Caki2 (cell line): ENCODE measurements at places on chromosomes 16 and 17. TPM values are rescaled to one million over a fixed set of nuclear protein-coding genes. Genes with fewer than 3 reads are reported as not detected.

- no peak for DNase-seq
Measured at GRCh38 chr16:35440875-35441274, 1981.5 kb downstream of the TP53TG3F start.

DNA sequence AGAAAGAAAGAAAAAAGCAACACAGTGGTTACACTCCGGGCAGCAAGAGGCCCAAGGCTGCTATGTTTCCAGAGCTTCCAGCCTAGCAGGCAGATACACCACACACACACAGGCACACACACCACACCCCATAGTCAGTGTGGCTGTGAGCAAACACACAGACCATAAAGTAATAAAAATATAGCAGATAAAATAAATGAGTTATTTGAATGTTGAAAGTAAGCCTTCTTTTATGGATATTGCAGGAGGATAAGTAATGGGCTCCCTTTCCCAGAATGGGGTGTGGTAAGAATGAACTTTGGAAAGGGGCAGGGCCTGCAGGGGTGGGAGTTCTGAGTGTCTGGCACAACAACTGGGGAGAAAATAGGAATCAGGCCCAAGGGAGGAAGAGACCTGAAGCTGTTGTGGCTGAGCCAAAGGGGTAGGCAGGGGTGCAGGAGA is 4.8 kb upstream of the CDK5RAP3 start:
- no peak for DNase-seq

- no peak for DNase-seq
Measured at GRCh38 chr16:50718761-50719400, 23.0 kb upstream of the CYLD start.

DNA sequence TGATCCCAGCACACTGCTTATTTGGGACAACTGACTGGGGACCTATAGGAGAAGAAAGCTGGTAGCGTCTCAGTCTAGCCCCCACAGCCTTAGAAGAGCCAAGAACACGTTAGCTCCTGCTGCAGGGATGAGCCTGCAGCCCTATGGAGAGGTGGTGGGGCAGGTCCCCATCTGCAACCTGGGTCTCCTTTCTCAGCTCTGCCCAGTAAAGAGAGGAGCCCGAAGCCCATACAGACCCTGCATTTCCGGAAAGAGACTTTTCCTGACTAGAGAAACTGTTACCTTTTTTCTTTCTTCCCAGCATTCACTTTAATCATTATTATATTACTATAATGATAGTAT is 788 bp downstream of the METTL22 start:
- no peak for DNase-seq

DNA sequence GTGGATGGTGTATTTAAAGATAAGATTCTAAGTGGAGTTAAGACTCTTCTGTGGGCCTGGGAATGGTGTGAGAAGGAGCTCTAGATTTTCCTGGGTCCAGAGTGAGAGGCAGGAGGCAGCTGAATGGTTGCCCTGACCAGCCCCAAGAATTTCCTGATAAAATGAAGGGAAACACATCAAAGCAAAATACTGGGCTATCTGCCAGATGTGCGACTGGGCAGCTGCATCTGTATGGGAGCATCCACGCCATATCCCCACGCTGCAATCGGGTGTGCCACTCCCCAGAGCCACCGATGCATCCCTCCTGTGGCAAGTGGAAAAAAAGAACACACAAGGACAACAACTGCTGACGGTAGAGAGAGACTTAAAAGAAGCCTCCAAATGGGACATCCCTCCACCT is 84.3 kb upstream of the COX10 start:
- DNase-seq: no peak

DNA sequence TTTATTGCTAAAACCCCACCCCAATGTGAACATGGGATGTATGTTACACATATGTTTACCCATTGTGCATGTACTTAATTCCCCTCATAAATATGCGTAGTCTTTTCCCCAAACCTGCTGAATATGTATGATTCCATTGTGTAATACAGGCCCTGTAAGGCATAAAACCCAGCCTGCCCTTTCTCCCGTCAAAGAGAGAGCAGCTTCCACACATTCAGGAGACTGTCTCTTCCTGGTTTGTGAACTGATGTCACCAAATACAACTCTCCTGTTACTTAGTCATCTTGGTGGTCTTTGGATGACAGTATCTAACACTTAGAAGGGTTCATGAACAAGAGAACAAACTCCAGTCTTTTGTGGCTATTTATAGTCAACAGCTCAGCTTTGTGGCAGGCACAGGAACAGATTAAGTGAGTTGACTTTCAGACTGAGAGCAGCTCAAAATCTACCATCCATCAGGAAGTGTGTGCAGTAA is 24.7 kb upstream of the TMC7 start:
- no peak for DNase-seq

DNA sequence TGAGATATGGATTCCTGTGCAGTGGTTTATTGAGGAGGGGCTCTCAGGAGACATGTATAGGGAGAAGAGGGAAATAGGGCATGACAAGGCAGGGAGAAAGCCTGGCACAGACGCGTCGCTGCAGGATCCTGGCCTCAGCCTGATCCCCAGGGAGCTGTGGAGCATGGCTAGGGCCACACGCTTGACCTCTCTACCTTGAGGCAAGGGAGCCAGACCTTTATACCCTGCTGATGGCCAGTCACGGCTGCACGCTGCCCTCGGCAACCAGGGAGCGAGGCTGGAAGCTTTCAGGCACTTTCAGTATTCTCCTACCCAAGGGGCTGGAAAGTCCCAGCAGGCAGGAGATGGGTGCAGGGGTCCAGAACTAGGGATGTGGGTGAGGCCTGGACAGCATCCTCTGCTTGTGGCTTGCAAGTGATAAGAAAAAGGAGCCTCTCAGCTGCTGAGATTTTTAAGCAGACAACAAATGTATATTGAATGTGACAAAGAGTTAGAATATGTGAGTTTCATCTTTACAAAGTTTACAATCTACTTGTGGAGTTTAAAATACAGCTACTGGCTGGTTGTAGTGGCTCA is 10.0 kb upstream of the KLHL36 start:
- no peak for DNase-seq

GRCh38 chr17:28071891-28072606 is 29.6 kb downstream of the NLK start:
- DNase-seq: no peak

DNA sequence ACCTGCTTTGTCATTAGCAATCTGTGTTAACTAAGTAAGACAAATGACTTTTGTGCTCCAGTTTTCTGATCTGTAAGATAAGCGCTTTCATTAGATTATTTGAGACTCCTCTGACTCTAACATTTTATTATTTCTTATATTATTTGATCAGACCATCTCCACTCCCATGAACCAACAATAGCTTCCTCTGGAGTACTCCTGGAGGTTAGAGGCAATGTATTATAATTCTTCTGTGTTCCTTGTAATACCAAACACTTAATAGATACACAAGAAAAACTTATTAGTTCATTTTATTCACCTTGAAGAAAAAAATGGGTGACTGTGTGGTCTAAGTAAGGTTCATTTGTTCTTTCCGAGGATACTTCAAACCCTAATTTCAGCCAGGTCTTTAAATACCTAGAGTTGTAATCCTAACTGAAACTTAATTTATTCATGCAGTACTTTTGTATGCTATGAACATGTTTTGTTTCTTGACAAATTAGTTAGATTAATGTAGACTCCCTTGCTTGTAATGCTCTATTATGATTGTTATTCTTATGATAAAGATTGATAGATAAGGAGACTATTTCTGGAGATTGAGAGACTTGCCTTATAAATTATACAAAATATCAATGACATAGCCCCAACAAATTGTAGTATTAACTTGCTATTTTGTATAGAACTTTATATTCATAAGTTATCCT is 53.9 kb downstream of the NQO1 start:
- DNase-seq: no peak

- no peak for DNase-seq
Measured at GRCh38 chr16:83728492-83728891, 79.3 kb upstream of the HSBP1 start.

GRCh38 chr16:84720177-84720579 is 20.4 kb downstream of the USP10 start:
- DNase-seq: no peak

GRCh38 chr17:76018801-76019200 is 8.3 kb downstream of the EVPL start:
- DNase-seq: no peak

GRCh38 chr17:6072611-6073010 is 2.4 kb downstream of the WSCD1 start:
- no peak for DNase-seq

GRCh38 chr17:78599419-78599818 is 22.2 kb upstream of the DNAH17 start:
- no peak for DNase-seq

DNA sequence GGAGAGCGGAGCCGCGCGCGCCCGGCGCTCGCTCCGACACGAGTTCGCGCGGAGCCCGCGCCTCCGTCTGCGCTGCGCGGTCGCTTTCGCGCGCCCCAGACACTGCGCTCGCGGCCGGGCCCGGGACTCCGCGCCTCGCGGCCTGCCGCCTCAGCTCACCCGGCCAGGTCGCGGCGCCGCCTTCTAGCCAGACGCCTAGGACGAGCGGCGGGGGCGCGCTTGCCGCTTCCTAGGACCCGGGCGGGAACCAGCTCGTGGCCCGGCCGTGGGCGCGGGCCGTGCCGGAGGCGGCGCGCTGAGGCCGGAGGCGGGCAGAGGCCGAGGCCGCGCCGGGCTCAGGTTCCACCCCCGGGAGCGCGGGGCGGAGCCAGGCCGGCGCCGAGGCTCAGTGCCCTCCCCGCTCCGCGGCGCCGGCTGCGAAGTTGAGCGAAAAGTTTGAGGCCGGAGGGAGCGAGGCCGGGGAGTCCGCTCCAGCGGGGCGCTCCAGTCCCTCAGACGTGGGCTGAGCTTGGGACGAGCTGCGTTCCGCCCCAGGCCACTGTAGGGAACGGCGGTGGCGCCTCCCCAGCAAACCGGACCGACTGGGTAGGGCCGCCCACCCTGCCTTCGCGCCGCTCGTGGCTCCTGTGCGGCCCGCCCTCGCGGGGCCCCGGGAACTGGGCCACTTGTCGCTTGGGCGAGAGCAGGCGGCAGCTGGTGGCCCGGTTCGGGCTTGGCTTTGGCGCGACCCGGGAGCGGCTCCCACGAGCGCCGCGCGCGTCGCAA is at the start of gene SPHK1:
Gene SPHK1, plus strand, starts transcription at position 388 of the 765 bp plus-strand sequence. CDS start 1,036 bp downstream, outside the sequence.
- peak; percentile 80 for DNase-seq

GRCh38 chr17:21287703-21288449 is 3.4 kb downstream of the MAP2K3 start:
- DNase-seq: peak; percentile 98

DNA sequence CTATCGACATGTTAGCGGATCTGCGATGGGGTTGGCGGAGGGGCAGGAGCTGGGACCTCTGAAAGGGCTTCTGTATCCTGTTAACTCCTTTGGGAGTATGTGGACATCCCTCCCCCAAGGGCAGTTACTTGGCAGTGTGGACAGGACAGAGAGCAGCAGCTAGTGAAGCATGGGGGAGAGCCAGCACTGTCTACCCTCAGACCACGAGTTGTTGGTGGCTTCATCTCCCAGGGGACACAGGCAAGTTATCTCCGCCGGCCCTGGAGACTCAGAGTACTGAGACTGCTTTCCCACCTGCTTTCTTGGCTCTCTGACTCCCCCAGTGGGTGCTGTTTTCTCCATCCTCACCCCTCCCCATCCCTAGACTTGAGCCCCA is 5.3 kb upstream of the GFAP start:
- no peak for DNase-seq

GRCh38 chr16:24257958-24258357 is 1.8 kb downstream of the CACNG3 start:
- no peak for DNase-seq

- DNase-seq: no peak
Measured at GRCh38 chr16:69860233-69861231, 90.6 kb upstream of the CLEC18A start.

DNA sequence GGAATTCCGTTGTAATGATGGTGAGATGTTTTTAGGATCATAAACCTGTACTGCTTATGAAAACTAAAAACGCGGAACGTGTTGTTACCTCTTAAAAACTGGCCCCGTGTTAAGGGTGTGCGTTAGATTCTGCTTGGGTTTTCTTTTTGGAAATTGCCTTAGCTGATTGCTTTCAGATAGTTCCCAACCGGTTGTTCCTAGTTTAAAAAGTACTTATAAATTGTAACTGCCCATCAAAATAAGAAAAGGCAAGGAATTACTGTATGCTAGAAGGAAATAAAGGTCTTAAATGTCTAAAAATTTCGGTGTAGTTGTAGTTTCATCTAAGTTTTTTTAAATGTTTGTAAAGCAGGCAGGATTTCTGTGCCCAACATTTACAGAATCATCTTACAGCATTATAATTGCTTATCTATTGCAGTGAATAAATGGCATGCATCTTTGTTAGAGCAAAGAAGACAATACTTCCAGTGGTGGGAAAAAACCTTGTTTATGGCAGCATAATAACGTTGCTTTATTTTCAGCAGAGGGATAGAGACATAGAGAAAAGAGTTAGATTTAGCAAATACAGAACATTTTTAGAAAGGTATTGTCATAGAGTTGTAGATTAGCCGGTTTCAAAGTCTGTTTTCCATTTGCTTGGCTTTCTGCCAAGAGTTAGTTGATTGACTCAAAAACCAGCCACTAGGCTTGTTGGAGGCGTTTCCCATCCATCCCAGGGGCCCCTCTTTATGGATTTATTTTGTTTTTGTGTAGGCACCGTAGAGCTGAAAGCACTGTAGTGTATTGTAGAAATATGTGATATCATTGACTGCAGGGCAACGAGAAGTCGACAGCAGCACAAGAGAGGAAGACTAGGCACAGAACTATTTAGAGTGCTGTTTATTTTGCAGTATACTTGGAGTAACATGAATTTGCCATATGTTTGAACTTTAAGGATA is 1.7 kb downstream of the PPM1D start:
- DNase-seq: peak; percentile 75

DNA sequence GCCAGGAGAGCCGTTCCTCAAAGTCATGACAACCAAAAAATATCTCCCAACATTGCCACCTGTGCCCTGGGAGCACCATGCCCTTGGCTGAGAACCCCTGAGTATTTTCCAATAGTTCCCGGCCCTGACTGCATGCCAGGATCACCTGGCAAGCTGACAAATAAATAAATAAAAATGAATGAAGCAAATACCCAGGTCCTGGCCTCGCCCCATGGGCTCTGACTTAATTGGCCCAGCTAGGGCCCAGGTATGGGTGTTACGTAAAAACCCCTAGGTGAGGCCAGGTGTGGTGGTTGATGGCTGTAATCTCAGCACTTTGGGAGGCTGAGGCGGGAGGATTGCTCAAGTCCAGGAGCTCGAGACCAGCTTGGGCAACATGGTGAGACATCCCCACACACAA is 2.7 kb upstream of the C16orf74 start:
- DNase-seq: no peak

GRCh38 chr16:68539711-68540239 is 684 bp downstream of the ZFP90 start:
- no peak for DNase-seq

The HS3ST4 gene
- total RNA-seq: 0.07 TPM in 1 of 2 replicates, not detected in the other

The VAMP2 gene
- 0.09 TPM in 1 of 2 replicates, not detected in the other for total RNA-seq

The TMEM238L gene
- total RNA-seq: not detected in 2 replicates

The KRTAP4-3 gene
- total RNA-seq: not detected in 2 replicates

The GPR142 gene
- not detected in 2 replicates for total RNA-seq

The BCL6B gene
- total RNA-seq: not detected in 2 replicates

The PLEKHH3 gene
- 20.5 and 21.5 TPM in 2 replicates for total RNA-seq

The MYH13 gene
- total RNA-seq: not detected in 2 replicates

The EVI2A gene
- total RNA-seq: not detected in 2 replicates

The SERPINF2 gene
- 0.14 and 0.68 TPM in 2 replicates for total RNA-seq

The IKZF3 gene
- not detected in 2 replicates for total RNA-seq
